ENCODE measurements at places on chromosomes 2 and 18. TPM values are rescaled to one million over a fixed set of nuclear protein-coding genes. Genes with fewer than 3 reads are reported as not detected.

DNA sequence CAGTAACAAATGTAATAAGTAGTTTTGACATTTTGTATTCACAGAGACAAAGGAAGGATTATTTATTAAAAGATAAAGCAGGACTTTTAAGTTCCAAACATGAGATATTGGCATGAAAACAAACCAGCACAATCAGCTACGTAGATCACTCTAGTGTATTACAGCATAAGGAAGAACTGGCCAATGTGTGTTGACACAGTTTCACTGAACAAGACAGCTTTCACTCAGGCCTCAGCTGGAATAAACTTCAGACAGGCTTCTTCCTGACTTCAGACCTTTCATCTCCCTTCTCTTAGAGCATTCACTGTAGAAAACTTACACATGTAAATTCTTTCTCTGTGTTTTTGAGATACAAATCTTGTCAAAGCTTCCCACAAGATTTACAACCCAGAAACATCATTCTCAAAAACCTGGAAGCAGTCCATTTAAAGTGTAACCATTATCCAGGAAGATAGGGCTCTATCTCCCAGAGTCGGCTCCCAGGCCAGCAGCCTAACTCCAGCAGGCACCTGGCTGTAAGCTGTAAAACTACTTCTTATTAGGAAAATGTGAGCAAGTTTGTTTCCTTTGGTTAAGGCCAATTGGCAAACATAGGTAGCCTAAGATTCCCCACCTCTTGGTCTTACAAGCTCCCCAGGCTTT lies 768.3 kb upstream of the CDH7 start:
- no peak for DNase-seq
- H3K27ac ChIP-seq = no peak overlapping the region
- H3K4me3 ChIP-seq = no peak overlapping the region

- H3K27ac ChIP-seq = no peak overlapping the region
- no peaks in the 10 kb centered on the region for H3K4me1 ChIP-seq
- DNase-seq = no peak
- H3K4me3 ChIP-seq = no peak overlapping the region
Measured at GRCh38 chr18:68454511-68455228, 260.2 kb downstream of the TMX3 start.

DNA sequence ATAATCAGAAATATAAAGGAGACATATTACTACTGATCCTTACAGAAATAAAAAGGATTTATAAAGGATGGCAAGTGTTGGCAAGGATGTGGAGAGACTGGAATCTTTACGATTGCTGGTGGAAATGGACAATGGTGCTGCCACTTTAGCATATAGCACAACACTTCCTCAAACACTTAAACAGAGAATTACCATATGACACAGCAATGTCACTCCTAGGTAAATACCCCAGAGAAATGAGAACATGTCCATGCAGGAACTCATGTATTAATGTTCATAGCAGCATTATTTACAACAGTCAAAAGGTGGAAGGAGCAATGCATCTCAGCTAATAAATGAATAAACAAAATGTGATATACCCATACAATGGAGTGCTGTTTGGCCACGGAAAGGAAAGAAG lies 137.5 kb downstream of the NDUFA10 start:
- no peaks in the 10 kb centered on the region for H3K4me1 ChIP-seq
- DNase-seq = no peak
- no peak overlapping the region for H3K4me3 ChIP-seq
- no peak overlapping the region for H3K27ac ChIP-seq

NXPH2 gene
- not detected for total RNA-seq

GRCh38 chr2:86633155-86633651 lies 9.5 kb upstream of the RNF103 start:
- H3K4me3 ChIP-seq = no peak overlapping the region
- H3K27me3 ChIP-seq = no peaks in the 10 kb centered on the region
- no peaks in the 10 kb centered on the region for H3K4me1 ChIP-seq
- DNase-seq = no peak
